ENCODE measurements at places on chromosomes 13 and 19. TPM values are rescaled to one million over a fixed set of nuclear protein-coding genes. Genes with fewer than 3 reads are reported as not detected.

Gene DLL3
- total RNA-seq = 0.21 TPM

Gene SLITRK5
- 0.02 TPM for total RNA-seq

DNA sequence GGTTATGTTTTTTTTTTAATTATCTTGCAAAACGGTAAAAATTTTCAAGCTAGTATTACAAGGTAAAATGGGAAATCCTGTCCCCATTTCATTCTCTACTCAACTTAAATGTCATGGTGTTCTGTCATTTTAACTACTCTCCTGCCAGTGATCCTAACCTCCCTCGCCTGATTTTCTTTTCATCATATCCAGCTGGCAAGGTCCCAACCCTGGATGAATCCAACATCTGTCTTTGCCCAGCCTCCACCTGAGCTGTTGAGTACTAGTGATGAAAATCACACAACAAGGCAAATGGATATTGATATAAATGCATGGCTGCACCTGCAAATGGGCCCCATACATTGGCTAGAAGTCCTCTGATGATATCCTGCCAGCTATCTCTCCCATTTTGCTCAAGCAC, 6.9 kb upstream of the CDK8 start:
- H3K4me1 ChIP-seq = no peaks in the 10 kb centered on the region
- no peak for DNase-seq
- H3K27ac ChIP-seq = no peak overlapping the region
- no peaks in the 10 kb centered on the region for H3K36me3 ChIP-seq
- no peak overlapping the region for H3K4me3 ChIP-seq

- no peaks in the 10 kb centered on the region for H3K27me3 ChIP-seq
- no peak overlapping the region for H3K4me3 ChIP-seq
- no peaks in the 10 kb centered on the region for H3K36me3 ChIP-seq
- peaks cover 34% of the 10 kb centered on the region for H3K4me1 ChIP-seq
- peak overlapping the region; percentile 97 for H3K27ac ChIP-seq
These were observed 3.9 kb upstream of the GSK3A start for GRCh38 chr19:42246143-42246921.

DNA sequence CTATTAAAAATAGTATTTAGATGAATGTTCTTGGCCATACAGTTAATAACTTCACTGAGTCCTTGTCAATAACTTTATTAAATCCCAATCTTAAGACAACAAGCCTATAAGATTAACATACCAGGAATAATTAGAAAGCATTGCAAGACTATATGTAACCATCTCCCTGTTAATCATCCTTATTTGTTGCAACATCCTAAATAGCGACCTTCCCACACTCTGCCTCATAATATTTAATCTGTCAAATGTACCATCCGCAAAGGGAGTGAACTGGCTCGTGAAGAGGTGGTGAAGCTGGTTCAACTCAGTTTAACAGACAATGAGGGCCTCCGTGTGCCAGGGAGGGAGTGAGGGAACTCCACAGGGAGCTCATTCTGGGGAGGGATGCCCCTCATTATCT, 33.9 kb downstream of the KL start:
- no peak overlapping the region for H3K4me3 ChIP-seq
- peaks cover 3% of the 10 kb centered on the region for H3K27me3 ChIP-seq
- H3K27ac ChIP-seq = no peak overlapping the region
- H3K36me3 ChIP-seq = no peaks in the 10 kb centered on the region

Gene B3GNT8
- total RNA-seq = 3.0 TPM

DNA sequence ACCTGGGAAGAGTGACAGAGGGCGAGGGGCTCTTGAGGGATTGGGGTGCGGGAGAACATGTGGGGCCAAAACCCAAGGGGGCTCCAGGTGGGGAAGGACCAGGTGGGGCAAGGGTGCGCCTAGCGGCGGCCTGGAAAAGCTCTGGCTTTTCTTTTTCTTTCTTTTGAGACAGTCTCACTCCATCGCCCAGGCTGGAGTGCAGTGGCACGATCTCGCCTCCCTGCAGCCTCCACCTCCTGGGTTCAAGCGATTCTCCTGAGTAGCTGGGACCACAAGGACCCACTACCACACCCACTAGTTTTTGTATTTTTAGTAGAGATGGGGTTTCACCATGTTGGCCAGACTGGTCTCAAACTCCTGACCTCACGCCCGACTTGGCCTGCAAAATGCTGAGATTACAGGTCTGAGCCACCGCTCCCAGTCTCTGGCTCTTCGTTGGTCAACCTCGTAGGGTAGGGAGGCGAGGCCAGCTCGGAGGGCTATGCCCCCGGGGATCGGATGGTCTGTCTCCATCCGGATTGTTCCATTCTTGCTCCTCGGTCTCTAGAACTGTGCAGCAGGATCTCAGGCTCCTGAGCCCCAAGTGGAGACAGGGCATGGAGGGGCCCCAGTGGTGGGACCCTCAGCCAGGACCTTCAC, 3.7 kb downstream of the GADD45B start:
- H3K27me3 ChIP-seq = no peaks in the 10 kb centered on the region
- peak overlapping the region; percentile 99 for H3K4me3 ChIP-seq
- no peak for DNase-seq
- H3K27ac ChIP-seq = peak overlapping the region; percentile 90

DNA sequence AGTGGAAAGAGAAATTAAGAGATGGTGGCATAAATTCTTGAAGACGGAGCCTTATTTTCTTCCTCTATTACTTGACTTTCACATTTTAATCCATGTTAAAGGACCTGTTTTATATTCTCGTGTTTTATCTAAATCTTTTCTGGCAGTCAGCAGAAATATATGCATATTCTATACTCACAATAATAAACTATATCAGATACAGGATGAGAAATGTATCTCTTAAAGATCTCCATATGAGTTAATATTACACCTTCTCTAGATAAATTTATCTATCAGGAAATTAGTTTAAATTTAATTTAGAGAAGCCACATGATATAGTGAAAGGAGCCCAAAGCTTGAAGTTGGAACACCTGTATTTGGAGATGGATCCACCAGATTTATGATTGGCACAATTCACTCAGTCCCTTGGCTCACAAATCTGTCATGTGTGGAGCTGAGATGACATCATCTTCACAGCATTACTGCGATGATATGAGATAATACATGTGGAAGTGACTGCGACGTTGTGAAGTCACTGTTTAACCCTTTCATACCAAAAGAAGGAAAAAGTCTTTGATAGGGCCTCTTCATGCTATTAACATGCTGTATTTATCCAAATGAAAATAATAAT, 216.4 kb downstream of the FGF14 start:
- H3K4me3 ChIP-seq = no peak overlapping the region
- no peak overlapping the region for H3K27ac ChIP-seq
- no peaks in the 10 kb centered on the region for H3K4me1 ChIP-seq
- no peaks in the 10 kb centered on the region for H3K36me3 ChIP-seq
- DNase-seq = no peak
- H3K27me3 ChIP-seq = no peaks in the 10 kb centered on the region

DNA sequence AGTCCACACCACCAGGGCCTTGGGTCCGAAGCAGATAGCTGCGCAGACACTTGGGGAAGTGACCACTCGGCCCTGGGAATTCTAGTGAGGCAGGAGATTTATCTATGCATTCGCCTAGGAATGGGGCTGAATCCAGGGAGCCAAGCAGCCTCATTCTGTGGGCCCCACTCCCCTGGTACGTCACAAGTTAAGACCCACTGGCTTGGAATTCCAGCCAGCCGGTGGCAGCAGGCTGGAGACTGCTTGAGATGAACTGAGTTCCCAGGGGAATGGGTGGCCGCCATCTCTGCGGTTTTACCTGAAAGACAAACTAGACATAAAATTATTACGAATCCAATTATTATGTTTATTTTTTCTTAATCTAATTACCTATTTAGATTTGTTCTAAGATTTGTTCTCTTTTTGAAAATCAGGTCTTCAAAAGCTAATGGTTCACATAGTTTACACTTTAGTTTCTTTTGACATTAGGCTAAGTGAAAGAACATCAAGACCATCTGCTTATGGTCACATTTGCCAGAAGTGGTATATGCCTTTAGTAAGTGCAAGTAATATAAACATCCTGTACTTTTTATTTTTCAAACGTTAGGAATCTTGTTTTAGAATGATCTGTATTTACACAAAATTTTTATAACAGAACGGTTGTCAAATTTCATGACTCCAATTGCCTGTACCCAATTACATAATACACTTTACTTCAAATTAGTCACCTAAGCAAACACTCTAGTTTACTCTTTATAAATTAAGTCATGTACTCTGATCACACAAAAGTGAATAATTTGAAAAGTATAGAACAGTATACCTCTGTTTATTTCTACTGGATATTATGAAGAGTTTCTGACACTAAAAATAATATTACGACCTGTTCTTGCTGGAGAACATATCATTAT, 74.4 kb downstream of the SLITRK6 start:
- H3K27me3 ChIP-seq = no peaks in the 10 kb centered on the region
- no peaks in the 10 kb centered on the region for H3K36me3 ChIP-seq
- no peak overlapping the region for H3K27ac ChIP-seq

DNA sequence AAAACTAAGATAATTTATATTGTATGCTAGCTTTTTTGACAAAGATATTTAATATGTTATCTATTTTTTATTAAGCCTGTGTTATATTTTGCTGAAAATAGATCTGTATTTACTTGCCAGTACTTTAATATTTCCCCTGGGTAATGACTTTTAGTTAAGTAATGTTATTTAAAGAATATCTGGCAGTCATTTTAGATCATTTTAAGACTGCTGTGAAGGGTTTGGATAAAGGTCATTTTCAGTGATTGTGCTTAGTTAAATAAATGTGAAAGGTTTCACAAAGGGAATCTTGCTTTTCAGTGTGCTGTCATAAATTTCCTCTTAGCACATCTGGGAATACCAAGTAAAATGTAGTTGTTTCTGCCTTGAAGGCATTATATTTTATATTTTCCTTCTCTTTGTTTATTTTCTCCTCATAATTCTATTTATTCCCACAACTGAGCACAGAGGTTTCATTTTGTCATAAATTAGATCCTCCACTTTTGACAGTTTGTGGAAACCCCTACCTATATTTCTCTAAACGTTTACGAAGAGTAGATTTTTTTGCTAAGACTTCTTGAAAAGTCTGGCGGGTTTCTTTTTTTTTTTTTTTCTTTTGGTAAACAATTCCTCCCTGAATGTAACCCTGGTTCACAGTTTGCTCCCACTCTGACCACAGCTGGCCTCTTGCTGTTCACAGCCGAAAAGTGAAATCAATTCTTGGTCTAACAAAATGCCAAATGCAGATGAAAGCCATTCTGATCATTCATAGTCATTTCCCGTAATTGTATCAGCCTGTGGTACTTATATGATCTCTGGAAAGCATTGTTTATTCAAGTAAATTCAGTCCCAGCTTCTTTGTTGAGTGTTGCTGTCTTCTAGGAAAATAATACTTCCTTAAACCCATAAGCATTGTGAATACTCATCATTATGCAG, 87.8 kb downstream of the MAB21L1 start:
- no peak overlapping the region for H3K4me3 ChIP-seq
- no peak for DNase-seq
- peaks cover 4% of the 10 kb centered on the region for H3K4me1 ChIP-seq
- no peaks in the 10 kb centered on the region for H3K27me3 ChIP-seq

- no peaks in the 10 kb centered on the region for H3K27me3 ChIP-seq
- H3K36me3 ChIP-seq = no peaks in the 10 kb centered on the region
- H3K27ac ChIP-seq = no peak overlapping the region
- H3K4me1 ChIP-seq = no peaks in the 10 kb centered on the region
- DNase-seq = no peak
These were observed 426.8 kb upstream of the SLITRK5 start for GRCh38 chr13:87244256-87244890.

DNA sequence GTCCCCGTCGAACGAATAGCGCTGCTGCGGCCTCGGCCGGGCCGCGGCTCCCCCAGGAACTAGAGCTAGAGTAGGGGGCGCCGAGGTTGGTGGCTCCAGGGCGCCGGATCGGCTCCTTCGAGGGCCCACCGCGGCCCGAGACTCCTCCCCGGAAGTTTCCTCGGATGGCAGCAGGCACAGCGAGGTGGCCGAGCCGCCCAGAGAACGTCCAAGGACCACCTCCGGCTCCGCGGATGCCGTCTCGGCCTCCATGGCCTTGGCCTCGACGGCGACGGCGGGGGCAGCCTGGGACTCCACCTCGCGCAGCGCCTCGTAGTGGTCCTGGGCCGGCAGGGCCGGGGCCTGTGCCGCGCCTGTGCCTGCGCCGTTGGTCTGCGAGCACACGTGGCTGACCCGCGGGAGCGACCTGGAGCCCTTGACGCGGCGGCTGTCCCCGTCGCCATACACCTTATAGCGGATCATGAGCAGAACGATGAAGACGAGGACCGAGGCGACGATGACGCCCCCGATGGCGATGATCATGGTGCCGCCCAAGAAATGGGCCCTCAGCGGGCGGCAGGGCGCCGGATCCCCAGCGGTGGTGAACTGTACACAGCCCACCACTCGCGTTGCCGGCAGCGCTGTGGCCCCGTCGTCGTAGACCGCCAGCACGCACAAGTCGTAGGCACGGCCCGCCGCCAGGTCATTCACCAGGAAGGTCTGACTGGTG, 11.8 kb downstream of the IFNL1 start:
- peaks cover 30% of the 10 kb centered on the region for H3K4me1 ChIP-seq
- no peaks in the 10 kb centered on the region for H3K27me3 ChIP-seq
- H3K36me3 ChIP-seq = no peaks in the 10 kb centered on the region
- H3K27ac ChIP-seq = no peak overlapping the region
- no peak for DNase-seq
- H3K4me3 ChIP-seq = no peak overlapping the region

GRCh38 chr19:14147797-14148605, 11.6 kb upstream of the ASF1B start:
- H3K36me3 ChIP-seq = no peaks in the 10 kb centered on the region
- H3K27ac ChIP-seq = peak overlapping the region; percentile 98
- H3K4me3 ChIP-seq = peak overlapping the region; percentile 73
- H3K27me3 ChIP-seq = no peaks in the 10 kb centered on the region
- DNase-seq = peak; percentile 81

Gene KLK10
- not detected for total RNA-seq

DNA sequence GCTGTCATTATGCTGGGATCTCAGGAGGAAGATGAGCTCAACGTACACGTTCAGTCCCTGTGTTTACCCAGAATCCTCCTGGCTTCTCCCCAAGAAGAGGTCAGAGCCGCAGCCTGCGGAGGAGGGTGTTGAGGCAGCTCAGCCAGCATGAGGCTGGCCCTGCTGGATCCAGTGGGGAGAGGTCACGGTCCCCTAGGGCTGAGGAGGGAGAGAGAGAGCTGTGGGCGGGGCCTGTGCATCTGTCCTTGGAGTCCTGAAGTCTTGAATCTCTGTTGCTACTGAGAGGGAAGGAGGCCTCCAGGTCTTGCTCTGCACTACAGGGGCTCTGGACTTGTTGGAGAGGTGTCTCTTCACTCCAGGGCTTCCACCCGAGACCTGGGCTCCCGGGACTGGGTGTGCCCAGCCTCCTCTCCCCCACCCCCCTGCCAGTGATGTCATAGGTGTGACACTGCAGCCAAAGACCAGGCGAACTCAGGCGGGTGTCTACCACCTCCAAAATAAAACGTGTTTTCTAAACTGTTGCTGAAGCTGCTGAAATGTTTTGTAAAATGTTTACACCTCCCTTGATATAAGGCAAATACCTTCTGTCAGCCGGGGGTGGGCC, 77.9 kb upstream of the KCTD15 start:
- no peaks in the 10 kb centered on the region for H3K36me3 ChIP-seq
- DNase-seq = no peak
- no peak overlapping the region for H3K27ac ChIP-seq
- H3K4me3 ChIP-seq = no peak overlapping the region
- H3K27me3 ChIP-seq = peaks cover 13% of the 10 kb centered on the region

Gene URAD
- not detected for total RNA-seq

- H3K4me3 ChIP-seq = peak overlapping the region; percentile 88
- peaks cover 43% of the 10 kb centered on the region for H3K4me1 ChIP-seq
- H3K27me3 ChIP-seq = no peaks in the 10 kb centered on the region
- H3K36me3 ChIP-seq = no peaks in the 10 kb centered on the region
These were observed 103.9 kb downstream of the GGACT start for GRCh38 chr13:100484702-100485101.

Gene GAMT
- total RNA-seq = 15.6 TPM

All from natural killer cell treated with Interleukin-12 subunit alpha and Interleukin-12 subunit beta and Interleukin-15 and Interleukin-18, amount 100 ng/mL, for 72 hours (primary cell).